Activated CD8-positive, alpha-beta memory T cell treated with anti-CD3 and anti-CD28 coated beads for 4 hours (primary cell): ENCODE measurements at places on chromosomes 16 and 17.

DNA sequence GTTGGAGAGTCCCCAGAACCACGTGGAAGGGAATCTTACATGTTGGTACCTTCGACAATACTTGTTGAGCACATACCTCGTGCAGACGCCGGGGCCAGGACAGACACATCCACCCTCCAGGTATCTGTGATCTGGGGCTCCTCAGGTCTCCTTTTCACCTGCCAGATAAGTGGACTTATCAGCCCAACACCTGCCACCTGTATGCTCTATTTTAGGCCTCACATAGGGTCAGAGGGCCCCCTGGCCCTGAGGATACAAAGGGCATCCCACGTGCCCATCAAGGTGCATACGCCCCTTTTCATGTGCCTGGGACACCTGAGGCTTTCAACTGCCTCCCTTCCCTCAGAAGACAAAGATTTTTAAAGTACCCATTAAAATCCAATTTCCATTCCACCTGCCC is 212.7 kb downstream of the MRTFB start:
- no peak for DNase-seq

GRCh38 chr16:59263955-59264354 is 529.8 kb upstream of the GOT2 start:
- DNase-seq: no peak

GRCh38 chr17:48427598-48427997 is 2.4 kb downstream of the SKAP1 start:
- DNase-seq: peak; percentile 59

DNA sequence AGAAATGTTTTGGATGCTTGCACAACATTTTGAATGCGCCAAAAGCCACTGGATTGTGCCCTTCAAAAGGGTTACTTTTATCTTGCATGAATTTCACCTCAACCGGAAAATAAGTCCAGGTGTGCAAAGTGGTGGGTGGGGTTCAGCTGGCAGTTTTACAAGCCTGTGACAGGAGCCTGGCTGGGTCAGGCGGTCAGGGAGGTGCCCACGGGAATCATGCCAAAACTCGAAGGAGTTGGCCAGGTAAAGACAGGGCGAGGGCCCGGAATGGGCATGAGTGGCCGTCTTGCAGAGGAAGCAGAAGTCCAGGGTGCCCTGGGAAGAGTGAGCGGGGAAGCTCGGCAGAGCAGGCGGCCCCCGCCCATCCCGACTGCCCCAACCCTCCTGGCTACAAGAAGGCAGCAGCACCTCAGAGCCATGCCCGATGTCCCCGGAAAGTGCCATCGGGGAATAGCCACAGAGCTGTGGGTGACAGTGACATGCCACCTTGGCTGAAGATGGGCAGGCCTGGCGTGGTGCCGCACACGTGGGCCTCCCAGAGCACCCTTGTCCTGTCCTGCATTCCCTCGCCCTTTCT is 19.1 kb upstream of the CACNG1 start:
- no peak for DNase-seq

- DNase-seq: no peak
Measured at GRCh38 chr17:74145756-74146155, 57.7 kb upstream of the RPL38 start.

GRCh38 chr17:50513495-50513894 is 5.3 kb downstream of the MYCBPAP start:
- no peak for DNase-seq
